Breast epithelium (tissue), 4 donors: ENCODE measurements at places on chromosomes 16 and 17.

DNA sequence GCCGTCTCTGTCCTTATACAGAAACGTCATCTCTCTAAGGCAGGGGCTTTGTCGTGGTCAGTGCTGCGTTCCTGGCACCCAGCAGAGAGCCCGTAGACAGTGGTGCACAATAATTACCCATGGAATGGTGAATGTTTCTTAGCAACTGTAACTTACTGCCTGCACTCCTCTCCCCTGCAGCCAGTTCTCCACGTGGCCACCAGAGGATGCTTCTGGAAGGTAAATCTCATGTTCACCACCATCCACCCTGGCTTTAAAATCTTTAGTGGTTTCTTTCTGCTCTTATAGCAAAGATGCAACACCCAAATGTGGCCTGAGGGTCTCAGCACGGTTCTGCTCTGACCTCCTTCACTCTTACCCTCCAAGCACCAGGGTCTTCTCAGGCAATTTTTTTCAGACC is 150.8 kb downstream of the GRIN2A start:
- no peak for DNase-seq

- no peak for DNase-seq
Observed at GRCh38 chr17:50934672-50935220, 68.6 kb upstream of the TOB1 start.

DNA sequence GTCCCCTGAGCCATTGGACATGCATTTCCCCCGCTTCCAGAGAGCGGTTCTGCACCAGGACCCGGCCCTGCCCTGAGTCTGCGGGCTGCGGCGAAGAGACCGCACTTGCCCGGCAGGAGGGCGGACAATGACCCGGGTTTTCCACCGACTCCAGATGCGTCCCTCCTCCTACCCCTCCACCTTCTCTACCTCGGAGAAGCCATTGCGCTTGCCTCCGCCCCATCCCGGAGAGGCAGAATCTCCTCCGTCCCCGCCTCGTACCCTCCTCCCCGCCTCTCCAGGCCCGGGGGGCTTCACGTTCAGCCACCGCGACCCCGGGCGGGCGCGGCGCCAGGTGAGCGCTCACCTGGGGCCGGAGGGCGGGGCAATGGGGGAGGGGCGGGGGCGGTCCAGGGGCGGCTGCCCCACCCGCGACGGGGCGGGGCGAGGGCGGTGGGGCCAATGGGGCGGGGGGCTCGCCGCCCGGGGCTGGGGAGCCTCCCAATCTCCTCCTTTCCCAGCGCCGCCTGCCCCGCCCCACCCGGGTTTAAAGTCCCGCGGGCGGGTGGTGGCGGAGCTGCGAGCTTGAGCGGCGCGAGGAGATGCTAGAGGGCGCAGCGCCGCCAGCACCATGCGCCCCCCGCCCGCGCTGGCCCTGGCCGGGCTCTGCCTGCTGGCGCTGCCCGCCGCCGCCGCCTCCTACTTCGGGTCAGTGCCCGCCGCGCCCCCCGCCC is at the start of gene WNT9B:
Gene WNT9B (plus strand): TSS at position 555 of the 713 bp plus-strand sequence. CDS start 56 bp downstream, at position 611.
- DNase-seq: no peak

GRCh38 chr17:65509032-65509431 is 52.4 kb downstream of the AXIN2 start:
- no peak for DNase-seq

DNA sequence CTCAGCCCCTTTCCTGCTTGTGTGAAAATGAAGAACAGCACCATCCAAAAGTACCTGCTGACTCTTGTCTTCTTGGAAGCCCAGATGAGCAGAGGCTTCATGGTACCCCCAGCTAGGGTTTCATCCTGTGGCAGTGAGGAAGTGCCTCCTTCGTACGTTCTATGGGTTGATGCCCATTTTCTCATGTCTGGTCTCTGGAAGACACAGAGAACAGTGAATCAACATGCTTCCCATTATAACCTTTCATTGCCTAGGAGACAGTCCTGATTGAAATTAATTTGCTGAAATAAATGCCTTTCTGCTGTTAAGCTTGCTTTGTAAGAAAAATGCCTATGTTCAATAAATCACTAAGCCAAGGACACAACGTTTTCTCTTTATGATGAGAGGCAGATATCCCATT is 36.5 kb downstream of the RCVRN start:
- no peak for DNase-seq

GRCh38 chr16:24929409-24929808 is 83.6 kb downstream of the SLC5A11 start:
- DNase-seq: no peak

- no peak for DNase-seq
Observed at GRCh38 chr16:11621920-11622651, 35.4 kb upstream of the LITAF start.

DNA sequence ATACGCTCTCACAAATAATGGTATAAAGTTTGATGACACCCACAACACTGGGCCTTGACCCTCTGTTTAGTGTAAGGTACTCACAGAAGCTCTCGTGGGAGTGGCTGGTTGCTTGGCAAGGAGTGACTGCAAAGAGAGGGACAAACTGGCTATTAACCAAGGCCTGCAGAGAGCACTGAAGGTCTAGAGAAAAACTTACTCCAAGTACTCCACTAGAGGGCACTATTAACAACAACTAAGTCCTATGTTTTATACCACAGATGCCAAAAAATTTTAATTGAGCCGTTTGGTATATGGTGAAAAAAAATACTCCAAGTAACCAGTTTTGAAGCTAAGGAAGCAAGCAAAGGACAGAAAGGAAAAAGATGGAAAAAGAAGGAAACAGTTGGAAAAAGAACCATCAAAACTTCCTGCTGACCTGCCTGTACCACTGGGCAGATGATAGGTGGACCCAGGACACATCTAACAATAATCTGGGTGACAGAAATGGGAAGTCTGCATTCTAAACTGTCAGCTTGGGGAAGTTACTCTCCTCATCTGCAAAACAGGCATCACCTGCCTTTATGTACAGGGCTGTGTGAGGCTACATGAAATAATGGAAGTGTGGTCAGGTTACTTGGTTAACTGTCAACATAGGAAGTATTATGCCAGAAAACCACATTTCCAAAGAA is 23.2 kb downstream of the DYNC1LI2 start:
- no peak for DNase-seq

DNA sequence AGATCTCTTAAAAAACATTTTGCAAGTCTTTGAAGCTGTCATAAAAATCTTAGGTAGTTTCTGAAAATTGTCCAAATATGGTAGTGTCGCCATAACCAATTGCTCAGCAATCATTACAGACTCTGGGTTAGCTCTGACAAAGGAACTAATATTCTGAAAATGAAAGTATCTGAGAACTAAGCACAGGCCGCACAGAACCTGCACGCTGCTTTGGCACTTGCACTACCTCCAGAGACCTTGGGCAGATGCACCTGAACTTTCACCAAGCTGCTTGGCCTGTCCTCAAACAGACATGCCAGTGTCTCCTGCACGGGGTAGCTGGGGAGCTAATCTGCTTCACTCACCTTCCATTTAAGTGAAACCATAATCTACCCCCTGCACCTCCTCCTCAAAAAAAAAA is 317.0 kb downstream of the MAF start:
- DNase-seq: no peak

DNA sequence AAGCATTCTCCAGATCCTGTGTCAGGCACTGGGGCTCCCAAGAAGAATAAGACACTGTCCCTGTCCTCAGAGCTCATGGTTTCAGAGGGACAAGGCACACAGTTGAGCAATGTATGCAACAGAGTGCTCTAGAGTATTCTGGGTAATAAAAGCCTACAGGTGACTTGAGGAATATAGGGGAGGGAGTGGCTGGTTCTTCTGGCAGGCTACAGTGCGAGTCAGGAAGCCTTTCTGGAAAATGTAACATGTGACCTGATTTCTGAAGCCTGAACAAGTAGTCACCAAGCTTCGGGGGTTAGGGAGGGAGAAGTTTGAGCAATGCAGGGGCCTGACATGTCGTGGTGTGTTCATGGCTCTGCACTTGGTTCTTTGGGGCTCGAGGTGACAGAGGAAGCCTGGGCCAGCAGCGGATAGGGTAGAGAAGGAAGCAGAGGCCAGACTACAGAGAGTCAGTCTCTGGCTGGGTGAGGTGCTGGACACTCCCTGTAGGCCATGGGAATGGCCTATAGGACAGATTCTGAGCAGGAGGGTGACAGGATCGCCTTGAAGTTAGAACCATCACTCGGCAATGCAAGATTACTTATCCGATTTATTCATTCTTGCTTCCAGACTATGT is 16.0 kb upstream of the LRRC75A start:
- no peak for DNase-seq

DNA sequence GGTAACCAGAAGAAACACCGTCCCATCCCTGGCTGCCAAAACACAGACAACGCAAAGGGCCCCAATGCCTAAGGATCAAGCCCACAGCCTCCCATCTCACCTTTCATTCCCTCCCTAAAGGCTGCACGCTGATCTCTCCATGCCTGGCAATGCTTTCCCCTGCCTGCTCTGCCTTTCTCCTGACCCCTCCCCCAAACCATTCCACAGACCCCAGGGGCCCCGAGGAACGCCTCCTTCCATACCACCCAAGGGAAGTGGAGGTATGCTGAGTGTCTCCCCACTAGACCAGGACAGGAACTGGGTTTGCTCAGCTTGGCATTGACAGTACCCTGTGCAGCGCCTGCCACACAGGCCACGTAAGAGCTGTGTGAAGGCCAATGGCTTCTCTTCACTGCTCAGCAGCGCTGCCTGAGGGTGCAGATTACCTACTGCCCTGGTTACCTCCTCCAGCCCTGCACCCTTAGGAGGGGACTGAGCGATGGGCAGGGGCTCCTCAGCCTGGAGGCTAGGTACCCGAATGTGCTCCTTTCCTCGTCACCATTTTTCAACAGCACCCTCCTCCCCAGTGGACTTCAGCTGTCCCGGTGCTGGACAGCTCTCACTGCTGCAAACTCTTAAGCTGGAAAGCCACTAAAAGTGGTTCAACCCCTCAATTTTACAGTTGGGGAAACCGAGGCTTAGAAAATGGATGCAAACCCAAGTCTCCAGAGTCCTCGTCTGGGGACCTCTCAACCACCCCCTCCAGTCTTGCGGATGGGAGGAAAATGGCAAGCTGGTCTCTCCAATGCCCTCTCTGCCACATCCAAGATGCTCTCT is 45.0 kb downstream of the SRCIN1 start:
- no peak for DNase-seq

DNA sequence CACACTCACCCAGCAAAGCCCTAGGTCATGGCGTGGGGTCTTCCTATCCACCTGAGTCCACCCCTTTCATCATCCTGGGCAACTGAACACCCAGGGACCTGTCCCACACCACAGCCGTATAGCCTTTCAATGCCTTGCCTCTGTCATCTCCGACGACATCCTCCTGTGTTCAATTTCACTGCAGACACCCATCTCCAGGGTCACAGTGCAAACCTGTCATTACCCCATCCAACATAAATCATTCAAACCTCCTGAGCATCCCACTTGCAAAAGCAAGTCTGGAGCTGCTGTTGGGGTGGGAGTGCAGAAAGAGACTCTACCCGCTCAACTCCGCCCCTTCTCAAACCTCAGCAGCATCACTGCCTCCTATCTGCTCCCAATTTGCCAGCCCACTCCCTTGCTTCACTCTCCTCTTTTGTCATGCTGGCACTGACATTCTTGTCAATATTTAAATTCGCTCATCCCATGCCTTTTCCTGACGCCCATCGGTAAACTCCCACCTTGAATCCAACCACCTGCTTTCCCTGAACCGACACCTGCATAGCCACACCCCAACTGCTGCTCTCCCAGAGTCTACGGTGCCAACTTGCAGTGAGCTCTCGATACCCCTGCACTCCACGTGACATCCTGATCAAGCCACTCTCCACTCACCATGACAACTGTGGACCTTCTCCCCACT is 37.0 kb downstream of the MARF1 start:
- no peak for DNase-seq

- DNase-seq: no peak
Observed at GRCh38 chr17:17416007-17416399, 60.8 kb upstream of the MED9 start.
